Stimulated activated CD4-positive, alpha-beta T cell treated with anti-CD3 and anti-CD28 coated beads, Interleukin-1b, Interleukin-23, amount 100 ng/mL, for 1 hour (primary cell): ENCODE measurements at places on chromosomes 1 and 21.

DNA sequence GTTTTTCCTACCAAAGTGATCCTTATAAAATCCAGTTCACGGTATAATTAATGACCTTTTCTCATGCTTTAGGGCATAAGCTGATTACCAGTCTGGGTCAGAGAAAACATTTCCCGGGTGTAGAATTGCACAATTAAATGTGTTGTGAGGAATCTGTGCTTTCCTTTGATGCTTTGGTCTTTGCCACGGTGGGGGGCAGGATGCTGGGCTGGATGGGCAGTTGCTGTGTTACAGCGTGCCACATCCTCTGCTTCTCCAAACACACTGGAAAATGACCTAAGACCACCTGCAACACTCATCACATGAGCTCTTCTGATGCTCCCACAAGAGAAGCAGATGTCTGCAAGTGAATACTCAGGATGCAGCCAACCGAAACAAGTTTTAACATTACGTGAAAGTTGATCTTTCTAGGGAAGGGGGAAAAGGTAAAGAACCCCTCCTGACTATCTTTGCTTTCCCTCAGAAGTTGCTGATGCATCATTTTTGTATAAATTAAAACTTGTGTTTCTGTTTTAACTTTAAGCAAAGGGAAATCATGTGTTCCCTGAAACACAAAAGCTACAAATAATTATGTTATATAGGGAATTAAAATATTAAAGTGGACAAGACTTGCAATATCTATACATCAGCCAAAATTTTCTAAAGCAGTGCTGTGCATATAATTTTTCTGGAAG, 515.3 kb upstream of the NR5A2 start:
- no peak for DNase-seq

DNA sequence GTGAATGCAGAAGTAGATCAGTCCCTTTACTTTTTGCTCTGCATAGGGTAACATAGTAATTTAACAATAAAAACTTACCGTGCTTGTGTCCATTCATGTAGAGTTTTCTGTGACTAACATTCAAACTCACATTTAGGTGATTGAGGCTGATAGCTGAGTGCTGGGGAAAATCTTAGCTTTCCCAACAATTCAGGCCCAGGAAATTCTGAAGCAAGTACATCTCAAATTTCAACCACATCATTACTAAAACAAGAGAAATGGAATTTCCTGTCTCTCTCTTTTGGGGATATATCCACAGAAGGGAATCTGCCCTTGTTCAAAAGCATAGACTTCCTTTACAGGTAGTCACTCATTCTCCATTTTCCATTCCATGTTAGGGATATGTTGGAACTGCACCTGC, 33.1 kb upstream of the C1orf146 start:
- DNase-seq = no peak

- no peak for DNase-seq
Observed at GRCh38 chr1:43309405-43310025, 8.7 kb downstream of the TIE1 start.

GRCh38 chr1:151594143-151594625, 17.7 kb upstream of the SNX27 start:
- DNase-seq = peak; percentile 68

- no peak for DNase-seq
Observed at GRCh38 chr1:22231995-22232690, 89.2 kb upstream of the WNT4 start.

DNA sequence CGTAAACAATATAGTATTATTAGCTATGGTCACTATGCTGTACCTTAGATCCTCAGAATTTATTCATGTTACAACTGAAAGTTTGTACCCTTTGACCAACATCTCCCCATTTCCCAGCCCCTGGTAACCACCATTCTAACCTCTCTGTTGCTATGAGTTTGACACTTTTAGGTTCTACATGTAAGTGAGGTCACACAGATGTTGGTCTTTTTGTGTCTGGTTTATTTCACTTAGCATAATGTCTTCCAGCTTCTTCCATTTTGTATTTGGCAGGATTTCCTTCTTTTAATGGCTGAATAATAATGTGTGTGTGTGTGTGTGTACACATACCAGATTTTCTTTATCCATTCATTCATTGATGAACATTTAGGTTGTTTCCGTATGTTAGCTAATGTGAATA, 139.5 kb downstream of the FAF1 start:
- DNase-seq = no peak

- DNase-seq = no peak
Observed at GRCh38 chr1:22291494-22291893, 148.6 kb upstream of the WNT4 start.

DNA sequence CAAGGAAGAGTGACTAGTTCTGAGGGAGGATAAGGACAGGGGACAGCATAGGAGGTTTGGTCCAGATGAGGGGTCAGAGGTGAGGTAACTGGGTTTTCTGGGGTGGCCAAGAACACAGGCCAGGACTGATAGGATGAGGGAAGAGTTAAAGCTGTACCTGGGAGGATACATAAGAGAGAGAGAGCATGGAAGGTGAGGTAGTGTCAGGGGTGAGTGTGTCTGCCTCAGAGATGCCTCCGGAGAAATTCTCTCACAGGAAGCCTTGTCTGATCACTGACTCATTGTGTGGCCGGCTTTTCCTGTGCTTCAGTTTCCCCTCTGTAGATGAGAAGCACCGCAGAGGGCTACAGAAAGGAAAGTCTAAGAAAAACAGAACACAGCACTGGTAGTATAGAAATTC, 40.2 kb downstream of the FASLG start:
- no peak for DNase-seq

DNA sequence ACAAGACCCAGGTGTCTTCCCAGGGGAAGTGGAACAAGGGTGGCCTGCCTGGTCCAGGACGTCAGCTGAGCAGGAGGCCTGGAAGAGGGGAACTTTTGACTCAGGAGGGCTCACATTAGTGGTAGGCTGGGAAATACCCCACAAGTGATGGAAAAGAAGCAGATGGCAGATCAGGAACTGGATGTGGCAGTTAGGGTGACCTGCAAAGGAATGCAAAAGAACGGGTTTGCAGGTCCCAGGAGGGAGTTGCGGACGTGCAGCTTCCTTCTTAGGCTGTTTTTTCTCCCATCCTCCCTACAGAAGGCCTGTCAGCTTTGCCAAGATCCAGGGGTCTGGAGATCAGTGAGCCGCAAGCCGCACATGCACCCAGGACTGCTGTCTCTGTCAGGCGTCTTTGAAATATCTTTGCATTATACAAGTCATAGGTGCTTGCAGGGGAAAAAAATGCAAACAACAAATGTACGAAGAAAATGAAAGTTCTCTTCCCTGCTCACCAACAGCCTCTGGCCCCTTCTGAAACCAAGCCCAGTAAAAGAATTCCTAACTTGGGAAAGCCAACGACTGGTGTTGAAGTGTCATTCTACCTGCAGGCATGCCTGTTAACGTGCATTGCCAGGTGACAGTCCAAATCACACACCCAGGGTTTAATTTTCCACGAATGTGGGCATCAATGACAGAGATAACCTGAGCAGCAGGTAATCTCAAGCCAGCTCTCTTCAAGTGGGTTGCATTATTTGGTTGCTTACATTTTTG, 34.4 kb downstream of the NENF start:
- DNase-seq = no peak

DNA sequence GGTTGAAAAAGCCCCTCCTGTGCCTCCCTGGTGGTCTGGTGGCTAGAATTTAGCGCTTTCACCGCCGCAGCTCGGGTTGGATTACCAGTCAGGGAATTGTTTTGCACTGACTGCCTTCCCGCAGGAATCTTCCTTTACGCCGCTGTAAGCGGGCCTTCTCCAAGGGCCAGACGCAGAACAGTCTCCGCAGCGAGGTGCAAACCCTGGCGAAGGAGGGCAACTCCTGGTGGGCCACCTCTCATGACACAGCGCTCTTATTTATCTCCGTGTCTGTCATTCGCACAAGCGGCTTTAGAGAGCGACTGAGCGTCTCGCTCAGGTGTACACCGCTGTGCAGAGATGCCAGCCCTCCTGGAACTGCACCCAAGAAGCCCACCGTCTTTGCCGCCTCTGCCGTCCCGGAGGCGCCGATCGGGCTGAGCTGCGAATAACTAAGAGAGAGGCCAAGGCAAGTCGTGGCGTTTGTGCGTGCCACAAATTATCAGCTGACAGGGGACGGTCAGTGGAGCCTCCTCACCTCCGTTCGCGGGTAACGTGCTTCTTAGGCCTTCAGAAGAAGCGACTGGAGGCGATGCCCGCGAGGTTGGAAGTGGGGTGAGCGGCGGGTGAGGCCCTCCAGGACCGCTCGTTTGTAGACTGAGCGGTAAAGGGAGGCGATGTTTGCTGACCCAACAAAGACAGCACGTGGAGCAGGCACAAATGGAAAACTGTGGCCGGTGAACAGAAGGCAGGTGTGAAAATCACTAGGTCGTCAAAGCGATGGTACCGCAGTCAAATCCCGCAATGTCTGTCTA, 93.5 kb downstream of the PRKAB2 start:
- DNase-seq = no peak

DNA sequence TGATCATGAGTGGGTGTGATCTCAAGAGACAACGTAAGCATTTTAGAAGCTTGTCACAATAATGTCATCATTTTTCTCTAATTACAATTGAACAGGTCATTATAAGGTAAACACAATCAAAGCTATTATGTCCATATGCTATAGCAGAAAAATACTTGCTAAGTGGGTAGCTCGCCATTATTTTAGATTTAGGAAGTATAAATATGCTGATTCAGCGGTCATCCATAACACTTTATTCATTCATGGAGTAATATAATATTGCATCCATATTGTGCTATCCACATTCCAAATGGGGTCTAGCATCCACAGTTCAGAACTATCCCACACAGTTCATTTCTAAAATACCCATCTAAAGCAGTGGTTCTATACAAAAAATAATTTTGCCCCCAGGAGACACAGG, 8.4 kb downstream of the KRTAP15-1 start:
- DNase-seq = no peak

- DNase-seq = no peak
Observed at GRCh38 chr1:35544976-35545375, 12.2 kb downstream of the KIAA0319L start.
